ENCODE measurements at places on chromosomes 7 and 10.
A peak's percentile ranks its signal among the peaks of the same experiment; 100 is the strongest.

- DNase-seq, result no peak
These were observed 1.0 kb upstream of the DENND2A start for GRCh38 chr7:140641524-140642195.

- DNase-seq, result no peak
These were observed 385.3 kb upstream of the ADARB2 start for GRCh38 chr10:2122431-2123124.

DNA sequence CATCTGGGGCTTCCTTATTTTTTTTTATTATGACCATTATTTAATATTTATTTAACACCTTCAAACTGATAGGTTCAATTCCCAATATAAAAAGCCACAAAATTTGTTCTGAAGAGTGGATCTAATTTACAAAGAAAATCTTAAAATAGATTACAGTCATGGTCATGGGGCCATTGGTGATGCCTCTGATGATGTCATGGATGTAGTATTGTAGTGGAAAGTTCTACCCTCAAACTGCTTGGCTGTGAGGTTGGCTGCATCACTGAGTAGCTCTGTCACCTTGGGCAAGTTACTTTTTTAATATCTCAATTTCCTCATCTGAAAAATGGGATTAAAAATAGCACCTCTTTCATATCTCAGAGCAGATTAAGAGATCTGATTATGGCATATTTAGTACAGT lies 128.5 kb downstream of the DKK1 start:
- no peak for DNase-seq

DNA sequence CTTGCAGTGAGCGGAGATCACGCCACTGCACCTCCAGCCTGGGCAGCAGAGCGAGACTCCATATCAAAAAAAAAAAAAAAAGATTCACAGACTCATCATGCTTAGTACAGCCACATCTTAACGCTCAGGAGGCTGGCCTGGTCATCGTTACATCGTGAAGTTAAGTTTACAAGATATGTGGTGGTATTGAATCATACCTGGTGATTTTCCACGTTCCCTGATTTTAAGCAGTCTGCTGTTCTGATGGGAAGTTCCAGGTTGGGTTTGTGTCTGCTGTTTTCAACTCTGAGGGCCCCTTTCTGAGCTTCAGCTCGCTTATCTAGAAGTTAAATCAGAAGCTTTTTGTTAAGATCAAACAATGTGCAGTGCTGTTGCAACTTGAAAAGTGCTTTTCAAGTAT lies 6.9 kb downstream of the PPP2R2D start:
- no peak for DNase-seq

DNA sequence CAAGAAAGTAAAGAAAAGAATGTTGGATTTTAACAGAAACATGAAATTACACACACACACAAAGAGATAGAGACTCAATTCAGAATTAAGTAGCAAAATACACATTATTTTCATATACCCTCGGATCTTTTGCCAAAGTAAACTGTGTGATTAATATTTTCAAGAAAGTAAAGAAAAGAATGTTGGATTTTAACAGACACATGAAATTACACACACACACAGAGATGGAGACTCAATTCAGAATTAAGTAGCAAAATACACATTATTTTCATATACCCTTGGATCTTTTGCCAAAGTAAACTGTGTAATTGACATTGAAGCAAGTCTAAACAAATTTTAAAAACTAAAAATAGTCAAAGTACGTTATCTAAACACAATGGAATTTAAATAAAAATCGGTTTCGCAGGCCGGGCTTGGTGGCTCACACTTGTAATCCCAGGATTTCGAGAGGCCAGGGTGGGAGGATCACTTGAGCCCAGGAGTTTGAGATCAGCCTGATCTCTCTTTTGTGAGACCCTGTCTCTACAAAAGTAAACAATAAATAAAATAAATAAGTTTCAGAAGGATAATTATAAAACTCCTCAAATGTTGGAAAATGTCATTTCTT lies 337.3 kb upstream of the MAGI2 start:
- peak; percentile 31 for DNase-seq

DNA sequence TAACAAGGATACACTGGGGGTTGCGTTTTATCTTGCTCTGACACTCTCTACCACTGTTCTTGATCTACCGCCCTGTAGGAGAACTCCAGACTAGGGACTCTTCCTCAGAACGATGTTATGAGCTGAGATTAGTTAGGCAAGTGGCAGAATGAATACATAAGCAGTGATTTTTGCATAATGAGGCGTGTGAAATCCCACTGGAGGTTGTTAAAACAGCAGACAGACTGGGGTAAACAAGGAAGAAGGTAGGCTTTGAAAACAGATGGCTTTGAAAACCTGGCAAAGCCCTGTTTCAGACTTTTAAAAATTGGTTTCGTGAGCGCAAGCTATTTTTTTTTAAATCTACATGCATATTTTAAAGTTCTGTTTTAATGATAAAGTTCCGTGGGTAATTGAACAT lies 785.2 kb downstream of the TYW1 start:
- no peak for DNase-seq

- no peak for DNase-seq
These were observed 271.1 kb upstream of the SEMA3D start for GRCh38 chr7:85457911-85458310.

DNA sequence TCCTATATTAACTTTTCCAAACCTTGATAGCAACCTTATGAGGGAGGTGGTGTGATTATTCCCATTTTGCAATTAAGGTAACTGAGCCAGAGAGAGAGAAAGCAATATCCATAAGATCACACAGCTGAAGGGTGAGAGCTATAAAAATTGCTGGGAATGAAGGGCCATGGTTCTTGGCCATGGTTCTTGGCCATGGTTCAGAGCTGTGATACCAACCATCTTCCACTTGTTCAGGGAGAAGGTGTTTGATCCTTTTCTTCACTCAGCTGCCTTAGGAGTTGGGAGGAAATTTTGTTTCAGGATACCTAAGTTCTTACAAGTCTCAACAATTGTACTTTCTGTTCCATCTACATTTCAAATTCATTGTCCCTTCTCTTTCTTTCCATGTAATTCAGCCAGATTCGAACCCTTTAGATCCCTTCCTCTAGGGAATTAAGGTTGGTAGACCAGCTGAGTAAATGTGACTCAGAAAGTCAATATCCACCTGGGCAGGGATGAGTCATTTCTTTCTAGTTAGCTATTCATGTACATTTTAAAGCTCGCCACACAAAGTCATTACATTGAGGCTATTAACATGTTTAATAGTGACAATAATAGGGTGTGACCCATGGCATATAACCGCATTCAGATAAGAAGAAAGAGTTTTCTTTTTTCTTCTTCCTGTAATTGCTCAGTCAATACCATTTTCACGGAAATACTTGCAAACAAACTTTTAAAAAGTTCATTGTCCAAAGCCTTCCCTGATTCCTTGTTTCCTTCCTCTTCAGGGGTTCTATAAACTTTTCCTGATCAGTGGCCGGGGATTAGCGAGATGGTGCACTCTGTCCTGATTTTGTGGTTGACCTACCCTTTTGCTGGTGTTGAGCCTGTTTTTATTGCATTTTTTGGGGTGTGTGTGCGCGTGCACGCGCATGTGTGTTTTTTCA lies 143.4 kb downstream of the TCF7L2 start:
- DNase-seq, result no peak

DNA sequence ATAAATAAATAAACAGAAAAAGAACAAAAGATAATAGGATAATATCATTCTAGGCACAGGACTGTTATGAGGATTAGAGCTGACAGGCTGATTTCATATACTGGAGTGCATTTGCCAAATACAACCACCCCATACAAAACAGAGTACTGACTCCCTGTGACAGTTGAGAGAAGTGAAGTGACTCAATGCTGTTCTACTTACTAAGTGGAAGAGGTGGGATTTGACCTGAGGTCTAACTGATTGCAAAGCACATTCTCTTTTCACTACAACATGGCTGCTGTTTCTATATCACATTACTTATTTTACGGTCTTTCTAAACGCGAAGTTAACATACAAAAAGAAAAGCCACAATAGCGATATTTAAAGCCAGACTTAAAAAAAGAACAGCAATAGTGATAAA lies 51.4 kb downstream of the ITGB1 start:
- no peak for DNase-seq

DNA sequence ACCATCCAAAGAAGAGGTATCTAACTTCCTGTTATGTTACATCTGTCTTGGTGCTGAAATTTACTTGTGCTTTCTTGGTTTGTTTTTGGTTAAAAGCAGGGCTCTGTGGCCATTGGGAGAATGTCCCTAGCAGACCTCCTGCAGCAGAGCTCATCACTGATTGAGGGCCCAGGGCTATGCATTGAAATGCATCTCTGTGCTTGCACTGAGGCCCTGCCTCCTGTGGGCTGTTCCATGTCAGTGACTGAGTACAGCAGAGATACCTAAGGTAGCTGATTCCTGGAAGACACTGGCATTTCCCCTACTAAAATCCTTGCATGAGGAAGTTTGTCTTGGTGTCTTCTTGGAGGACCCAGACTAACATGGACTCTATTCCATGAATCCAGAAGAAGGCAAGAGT lies 213.9 kb downstream of the FRMD4A start:
- DNase-seq, result no peak

- no peak for DNase-seq
These were observed 9.9 kb upstream of the FAM180A start for GRCh38 chr7:135758531-135758932.

GRCh38 chr10:97743169-97743943 lies 6.4 kb downstream of the ZFYVE27 start:
- DNase-seq, result no peak

GRCh38 chr10:107692072-107692471 lies 527.6 kb upstream of the SORCS1 start:
- DNase-seq, result no peak

GRCh38 chr7:34184466-34184865 lies 279.1 kb downstream of the BMPER start:
- no peak for DNase-seq

GRCh38 chr10:133534417-133534816 lies 7.3 kb downstream of the CYP2E1 start:
- no peak for DNase-seq

GRCh38 chr7:142668495-142668894 lies 80.8 kb upstream of the PRSS1 start:
- no peak for DNase-seq

DNA sequence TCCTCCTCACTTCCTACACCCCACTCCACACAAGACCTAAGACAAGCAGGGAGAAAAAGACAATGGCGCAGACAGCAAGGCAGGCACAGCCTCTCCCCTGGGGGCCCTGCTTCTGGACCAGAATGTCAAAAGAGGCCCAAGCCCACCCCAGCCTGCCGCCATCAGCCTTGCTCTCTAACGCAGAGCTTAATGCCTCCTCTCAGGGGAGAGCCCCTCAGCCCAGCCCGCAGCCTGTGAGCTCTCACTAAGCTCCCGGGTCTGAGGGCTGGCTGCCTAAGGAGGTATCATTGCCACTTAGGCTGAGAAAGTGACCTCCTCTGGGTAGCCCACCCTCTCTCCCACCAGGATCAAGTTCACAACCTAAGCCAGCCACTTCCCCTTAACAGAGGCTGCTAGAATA lies 16.7 kb downstream of the SLIT1 start:
- no peak for DNase-seq

DNA sequence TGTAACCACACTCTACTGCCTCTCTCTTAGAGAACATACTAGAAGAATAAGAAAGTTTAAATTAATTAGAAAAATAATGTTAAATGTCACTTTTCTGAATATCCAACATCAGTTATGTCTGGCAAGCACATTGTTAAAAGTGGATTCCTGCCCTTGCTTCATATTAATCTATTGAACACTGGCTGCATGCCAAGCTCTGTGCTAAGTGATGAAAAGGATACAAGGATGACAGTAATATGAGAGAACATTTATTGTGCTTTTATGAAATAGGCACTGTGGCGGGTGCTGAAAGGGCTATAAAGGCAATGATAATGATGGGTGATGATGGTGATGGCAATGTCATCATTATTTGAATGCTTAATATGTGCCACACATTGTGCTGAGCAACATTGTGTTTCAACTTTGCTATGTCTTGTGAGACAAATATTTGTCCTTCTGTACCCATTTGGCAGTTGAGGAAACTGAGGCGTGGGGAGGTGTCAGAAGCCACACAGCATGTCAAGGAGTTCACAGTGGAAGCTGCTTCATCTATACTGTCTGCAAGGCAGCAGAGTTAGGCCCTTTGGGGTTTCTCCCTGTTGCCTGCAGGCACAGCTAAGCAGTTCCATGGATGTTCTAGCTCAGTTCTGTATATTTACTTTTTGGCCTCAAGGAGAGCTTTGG lies 64.2 kb upstream of the RAPGEF5 start:
- peak; percentile 6 for DNase-seq

DNA sequence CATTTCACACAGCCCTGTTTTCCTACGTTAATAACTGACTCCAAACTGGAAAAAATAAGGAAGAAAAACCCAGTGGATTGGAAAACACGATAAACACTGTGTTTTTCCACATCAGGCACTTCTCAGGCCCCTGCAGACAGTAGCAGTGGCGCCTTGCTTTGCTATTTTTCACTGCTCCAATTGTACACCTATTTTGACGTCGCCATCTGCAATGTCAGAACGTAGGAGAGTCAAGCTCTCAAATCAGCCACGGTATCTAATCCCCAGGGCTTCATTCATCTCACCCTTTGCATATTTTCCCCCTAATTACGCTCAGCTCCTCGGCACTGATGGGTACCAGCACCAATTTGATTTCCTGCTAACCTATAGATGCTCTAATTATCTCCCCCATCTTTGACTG lies 338.1 kb upstream of the GALNT17 start:
- no peak for DNase-seq

DNA sequence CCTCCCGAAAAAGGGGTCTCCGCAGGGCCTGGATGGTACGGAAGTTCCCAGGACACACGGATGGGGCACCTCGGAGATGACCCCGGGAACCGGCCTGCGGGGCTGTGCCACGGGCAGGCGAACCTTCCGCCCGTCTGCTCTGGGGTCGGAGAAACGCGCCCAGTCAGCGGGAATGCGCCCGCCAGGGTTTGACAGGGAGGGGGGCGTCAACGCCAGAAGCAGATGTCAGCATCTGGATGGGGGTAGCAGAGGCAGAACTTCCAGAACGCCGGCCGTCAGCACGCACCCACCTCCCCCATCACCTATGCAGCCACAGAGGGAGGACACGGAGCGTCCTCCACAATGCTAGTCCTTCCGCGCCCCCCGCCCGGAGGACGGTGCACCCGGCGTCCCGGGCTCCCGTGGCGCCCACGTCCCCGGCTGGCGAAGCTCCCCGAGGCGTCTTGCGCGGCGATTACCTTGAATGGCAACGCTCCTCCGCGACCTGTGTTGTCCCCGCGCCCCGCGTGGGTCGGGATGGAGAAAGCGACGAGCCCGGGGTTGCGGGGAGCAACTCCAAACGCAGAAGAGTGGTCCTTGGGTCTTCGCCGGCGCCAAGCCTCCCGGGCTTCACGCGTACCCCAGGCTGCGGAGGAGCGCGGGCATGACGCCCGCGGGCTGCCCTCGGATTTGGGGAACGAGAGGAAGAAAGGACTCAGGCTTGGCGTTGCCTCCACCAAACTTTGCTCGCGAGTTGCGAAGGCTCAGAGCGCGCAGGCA lies 561 bp downstream of the FGFR2 start:
- no peak for DNase-seq

DNA sequence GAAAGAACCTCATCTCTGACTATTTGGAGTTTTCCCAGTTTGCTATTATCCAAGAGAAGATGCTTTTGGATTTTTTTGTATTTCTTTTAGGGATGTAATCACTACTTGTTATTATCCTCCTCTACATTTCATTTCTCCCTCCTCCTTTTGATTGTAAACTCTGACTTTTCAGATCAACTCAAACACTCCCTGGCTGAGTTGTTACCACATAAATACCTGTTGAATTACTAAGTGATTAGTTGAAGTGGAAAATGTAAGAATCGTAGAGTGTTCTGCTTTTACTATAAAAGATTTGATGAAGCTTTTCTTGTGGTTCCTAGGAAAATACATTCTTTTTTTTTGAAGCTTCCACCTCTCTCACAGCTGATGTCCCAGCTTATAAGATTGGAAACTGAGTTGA lies 164.1 kb upstream of the C1GALT1 start:
- DNase-seq, result no peak

Measured in COR-L47 (cell line).